ENCODE measurements at places on chromosomes 3 and 15.
A peak's percentile ranks its signal among the peaks of the same experiment; 100 is the strongest.

DNA sequence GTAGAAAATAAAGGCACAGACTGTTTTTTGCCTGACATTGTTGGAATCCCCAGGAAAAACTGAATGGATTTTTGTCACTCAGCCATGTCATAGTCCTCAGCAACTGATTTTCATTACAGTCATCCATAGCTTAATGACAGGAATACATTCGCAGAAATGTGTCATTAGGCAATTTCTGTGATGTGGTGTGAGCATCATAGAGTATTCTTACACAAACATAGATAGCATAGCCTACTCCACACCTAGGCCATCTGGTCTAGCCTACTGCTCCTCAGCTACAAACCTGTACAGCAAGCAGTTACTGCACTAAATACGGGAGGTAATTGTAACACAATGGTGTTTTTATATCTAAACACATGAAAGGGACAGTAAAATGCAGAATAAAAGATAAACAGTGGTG is 34.4 kb upstream of the FBN1 start:
- no peak for DNase-seq

- DNase-seq, result no peak
These were observed 45.6 kb downstream of the BCL2L10 start for GRCh38 chr15:52066842-52067544.

DNA sequence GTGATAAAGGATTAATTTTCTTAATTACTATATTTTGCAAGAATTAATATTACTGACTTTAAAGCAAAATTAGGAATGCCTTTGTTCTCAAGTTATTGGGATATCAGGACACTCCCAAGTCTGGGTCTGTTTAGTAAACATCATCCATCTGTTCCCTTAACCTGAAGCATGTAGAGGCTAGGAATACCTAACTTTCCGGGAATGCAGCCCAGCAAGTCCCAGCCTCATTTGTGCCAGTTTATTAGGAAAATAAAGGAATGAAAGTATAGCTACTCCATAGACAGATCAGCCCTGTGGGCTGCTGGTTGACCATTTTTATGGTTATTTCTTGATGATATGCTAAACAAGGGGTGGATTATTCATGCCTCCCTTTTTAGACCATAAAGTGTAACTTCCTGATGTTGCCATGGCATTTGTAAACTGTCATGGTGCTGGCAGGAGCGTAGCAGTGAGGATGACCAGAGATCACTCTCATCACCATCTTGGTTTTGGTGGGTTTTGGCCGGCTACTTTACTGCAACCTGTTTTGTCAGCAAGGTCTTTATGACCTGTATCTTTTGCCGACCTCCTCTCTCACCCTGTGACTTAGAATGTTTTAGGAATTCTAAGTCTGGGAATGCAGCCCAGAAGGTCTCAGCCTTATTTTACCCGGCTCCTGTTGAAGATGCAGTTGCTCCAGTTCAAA is 540.2 kb downstream of the NAALADL2 start:
- no peak for DNase-seq

DNA sequence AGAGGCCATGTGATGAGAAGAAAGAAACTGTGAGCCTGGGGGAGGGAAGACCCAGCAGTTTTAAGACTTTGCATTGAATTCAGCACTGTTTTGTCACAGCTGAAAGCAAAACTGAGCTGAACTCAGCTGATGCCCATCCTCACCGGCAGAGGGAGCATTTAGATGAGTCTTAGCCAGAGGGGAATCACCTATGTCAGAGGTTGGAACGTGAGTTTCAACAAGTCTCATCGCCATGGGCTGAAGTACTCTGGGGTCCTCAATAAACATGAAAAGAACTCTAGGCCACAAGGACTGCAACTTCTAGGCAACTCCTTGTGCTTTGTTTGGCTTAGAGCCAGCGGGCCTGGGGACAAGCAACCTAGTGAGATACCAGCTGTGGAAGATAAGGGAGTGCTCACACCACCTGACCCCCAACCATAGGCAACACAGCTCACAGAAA is 324.5 kb downstream of the TBL1XR1 start:
- no peak for DNase-seq

DNA sequence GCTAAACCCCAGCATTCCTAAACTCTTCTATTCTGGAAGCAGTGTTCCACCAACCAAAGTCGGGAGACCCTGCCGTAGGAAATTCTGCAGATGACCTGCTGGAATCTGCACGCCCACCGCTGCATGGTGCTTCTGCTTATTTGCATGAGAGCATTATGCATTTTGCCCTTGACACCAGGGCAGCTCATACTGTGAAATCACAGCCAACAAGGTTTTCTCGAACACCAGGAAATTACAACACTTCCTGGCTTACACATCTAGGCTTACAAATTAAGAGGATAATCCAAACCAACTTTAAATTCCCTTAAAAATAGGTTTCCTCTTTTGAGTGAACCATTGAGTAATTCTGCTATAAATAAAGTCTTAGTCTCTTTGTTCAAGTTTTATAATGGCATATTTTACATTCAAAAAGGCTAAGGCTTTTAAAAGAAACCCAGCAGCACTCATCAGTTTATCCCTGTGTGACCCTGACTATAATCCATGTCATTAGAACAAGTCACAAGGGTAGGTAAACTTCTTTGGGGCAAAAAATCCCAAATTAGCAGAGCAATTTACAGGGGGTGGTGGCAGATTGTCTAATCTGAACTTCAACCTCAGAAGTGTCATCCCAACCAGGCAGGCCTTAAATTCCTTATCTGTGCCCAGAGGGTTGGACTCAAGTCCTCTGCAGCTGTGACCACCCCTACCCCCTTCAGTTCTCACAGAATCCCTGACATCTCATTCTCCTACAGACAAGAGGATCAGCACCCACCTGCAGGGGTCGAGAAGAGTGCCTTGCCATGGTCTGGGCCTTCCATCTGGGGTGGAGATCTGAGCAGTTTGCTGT is 33.5 kb upstream of the RBP1 start:
- no peak for DNase-seq

GRCh38 chr15:67839499-67839928 is 331 bp downstream of the RNU6-1 start:
- peak; percentile 76 for DNase-seq
